ENCODE measurements at places on chromosomes 5 and 9.

DNA sequence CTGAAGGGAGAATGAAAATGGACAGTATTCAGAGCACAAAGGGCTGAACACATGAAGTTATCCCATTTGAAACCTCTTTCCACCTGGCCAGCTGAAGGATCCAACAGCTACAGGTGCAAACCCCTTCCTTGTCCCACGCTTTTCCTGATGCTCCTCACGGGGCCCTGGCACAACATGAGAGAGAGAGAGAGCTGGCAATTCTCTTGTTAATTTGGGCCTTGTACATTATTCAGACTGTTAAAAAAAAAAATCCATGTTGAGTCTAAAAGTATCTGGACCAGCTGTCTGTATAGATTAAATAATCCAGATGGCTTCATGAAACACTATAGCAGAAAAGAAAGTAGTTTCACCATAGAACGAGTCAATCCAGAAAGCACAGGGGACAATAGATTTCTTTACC, 74.1 kb downstream of the HMHB1 start:
- DNase-seq: no peak

DNA sequence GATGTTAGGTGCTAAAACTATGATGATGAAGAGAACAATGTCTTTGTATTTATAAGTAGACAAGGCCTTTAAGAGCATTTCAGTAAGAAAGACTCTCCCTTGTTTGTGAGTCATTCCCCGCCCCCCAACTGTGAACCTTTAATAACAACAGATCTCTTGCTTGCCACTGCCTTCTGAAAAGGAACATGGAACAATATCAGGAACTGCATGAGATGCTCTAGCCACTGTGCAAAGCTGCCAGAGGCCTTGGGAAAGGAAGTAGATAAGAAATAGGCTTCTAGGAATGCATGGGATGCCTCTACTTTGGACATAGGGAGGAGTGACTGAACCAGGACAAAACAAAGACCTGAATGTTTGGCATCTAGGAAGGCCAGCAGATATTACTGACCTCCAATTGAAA, 296.1 kb upstream of the MPDZ start:
- DNase-seq: no peak

GRCh38 chr9:136439481-136440408, at the start of gene INPP5E:
INPP5E (minus strand) TSS chr9:136439845; CDS start chr9:136439419, 426 bp downstream.
- no peak for DNase-seq

- no peak for DNase-seq
Observed at GRCh38 chr9:28059192-28059591, 485.9 kb upstream of the C9orf72 start.

GRCh38 chr5:113217619-113218184, 217.1 kb downstream of the TSSK1B start:
- DNase-seq: no peak

- DNase-seq: no peak
Observed at GRCh38 chr9:3385871-3386270, 139.9 kb downstream of the RFX3 start.

Data from HS-27A (cell line).